ENCODE measurements at places on chromosomes 4 and X.

DNA sequence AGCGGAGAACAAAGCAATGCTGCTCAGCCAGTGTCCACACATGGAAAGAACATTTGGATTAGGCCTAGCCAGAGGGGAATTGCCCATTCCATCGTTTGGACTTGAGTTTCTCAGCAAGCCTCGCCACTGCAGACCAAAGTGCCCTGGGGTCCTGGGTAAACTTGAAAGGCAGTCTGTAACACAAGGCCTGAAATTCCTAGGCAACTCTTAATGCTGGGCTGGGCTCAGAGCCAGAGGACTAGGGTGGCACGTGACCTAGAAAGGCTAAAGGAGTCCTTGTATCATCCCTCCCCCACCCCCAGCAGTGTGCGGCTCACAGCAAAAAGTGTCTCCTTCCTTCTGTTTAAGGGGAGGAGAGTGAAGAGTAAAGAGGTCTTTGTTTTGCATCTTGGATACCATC is 210.4 kb upstream of the ARX start:
- DNase-seq: no peak

- DNase-seq: no peak
Measured at GRCh38 chr4:2500547-2500946, 31.6 kb downstream of the RNF4 start.

DNA sequence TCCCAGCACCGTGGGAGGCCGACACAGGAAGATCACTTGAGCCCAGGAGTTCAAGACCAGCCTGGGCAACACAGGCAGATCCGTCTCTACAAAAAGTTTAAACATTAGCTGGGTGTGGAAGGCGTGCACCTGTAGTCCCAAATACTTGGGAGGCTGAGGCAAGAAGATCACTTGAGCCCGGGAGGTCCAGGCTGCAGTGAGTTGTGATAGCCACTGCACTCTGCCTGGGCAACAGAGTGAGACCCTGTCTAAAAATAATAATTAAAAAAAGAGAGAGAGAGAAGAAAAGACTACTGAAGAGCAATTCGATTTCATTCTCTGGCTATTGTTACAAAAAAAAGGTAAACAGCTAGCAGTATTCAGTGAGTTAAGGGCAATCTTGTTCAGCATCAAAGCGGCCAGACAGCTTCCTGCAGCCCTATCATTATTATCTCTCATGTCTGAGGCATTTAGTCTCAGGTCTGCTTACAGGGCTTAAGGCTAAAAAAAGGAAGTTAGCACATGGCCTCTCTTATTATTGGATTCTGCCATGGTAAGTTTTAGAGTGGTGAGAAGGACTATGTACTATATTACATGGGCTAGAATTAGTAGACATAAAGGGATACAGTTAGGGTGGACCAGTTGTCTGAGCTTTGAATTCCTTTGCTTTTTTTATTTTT is 37.9 kb downstream of the ARHGEF6 start:
- DNase-seq: no peak

DNA sequence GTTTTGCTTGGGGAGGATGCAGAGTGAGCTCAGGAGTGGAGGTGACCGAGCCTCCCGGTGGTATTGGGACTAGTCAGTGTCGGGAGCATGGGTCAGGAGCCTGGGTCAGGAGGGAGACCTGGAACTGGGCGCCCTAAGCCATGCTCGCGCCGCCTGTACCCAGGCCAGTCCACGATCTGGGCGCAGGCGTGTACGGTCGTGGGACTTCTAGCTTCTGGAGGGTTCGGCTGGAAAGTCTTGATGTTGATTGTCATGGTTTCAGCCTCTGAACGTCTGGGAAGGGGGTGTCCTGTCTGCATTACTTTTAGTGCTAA is 244 bp downstream of the EIF2S3 start:
- no peak for DNase-seq

- DNase-seq: no peak
Measured at GRCh38 chr4:119087656-119088055, 48.0 kb upstream of the MYOZ2 start.

- no peak for DNase-seq
Measured at GRCh38 chr4:7679406-7680040, 244.8 kb upstream of the PSAPL1 start.

DNA sequence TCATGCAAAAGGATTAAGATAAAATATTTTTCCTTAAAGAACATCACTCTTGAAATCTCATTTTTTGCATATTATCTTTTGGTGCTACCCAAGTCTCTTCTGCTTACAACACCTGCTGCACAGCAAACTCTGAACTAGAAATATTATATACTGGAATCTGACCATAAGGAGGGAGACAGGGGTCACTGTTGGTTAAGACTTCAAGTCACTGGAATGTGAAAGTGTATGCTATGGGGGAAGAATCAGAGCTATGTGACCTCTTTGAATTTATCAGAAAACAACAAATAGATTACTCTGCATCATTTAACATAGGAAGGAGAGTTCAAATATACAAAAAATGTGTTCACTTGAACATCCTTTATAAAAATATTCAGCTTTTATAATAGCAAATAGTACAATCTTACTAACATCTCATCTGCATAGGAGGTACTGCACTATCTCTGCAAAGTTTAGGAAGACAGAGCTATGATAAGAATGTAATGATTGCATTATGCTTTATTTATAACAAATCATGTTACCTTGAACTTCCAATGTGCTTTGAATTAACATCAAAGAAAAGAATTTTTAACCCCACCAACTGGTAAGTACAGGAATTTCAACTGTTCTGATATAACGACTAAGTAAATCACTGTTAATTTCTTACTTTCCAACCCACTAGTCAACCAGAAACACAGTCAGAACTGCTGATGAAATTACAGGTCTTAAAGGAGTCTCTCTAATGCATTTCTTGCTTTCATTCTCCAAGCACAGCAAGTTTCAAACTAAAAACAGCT is 69.8 kb downstream of the ZNF827 start:
- no peak for DNase-seq

DNA sequence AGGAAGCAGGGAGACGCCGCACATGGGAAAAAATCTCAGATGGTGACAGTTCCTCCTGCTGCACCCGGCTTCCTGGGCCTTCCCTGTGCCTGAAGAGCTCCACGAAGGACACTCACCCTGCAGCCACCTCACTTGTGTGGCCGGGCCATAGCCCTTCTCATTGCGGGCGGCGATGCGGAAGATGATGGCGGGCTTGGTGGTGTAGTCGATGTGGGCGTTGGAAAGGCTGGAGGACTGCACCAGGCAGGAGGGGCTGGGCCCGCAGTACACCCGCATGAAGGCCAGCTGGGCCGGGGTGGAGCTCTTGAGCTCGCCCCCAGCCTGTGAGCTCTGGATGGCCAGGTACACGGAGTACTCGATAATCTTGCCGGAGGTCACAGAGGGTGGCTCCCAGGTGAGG is 5.7 kb upstream of the RENBP start:
- no peak for DNase-seq

- DNase-seq: no peak
Measured at GRCh38 chr4:10207116-10207515, 90.5 kb upstream of the WDR1 start.

- DNase-seq: no peak
Measured at GRCh38 chrX:150092549-150092948, 154.3 kb upstream of the EOLA2 start.

GRCh38 chr4:182370491-182370890 is 127.3 kb downstream of the TENM3 start:
- DNase-seq: no peak

DNA sequence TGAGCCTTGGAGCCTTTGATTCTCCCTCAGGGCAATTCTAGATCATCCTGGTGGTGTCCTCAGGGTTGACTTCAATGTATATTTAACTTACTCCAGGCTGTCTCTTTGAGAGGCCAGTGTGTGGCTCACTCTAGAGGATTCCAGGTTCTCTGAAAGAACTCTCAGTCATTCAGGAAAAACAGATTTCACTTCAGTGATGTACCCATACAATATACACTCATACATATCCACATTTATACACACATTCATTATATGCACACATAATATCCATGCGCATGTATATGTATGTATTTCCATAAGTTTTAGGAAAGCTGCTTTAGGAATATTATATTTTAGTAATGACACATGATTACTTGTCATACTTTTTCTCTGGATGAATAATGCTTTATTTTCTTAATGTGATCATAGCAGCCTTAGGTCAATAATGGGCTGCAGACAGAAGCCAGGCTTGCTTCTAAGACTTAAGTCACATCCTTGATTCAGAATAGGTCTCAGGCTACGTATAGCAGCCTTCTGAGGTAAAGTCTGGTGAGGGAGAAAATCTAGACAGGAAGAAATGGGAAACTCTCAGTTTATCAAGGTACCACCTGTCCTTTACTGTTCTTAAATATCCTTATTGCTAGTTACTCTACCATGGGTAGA is 397.0 kb downstream of the GPAT3 start:
- no peak for DNase-seq

DNA sequence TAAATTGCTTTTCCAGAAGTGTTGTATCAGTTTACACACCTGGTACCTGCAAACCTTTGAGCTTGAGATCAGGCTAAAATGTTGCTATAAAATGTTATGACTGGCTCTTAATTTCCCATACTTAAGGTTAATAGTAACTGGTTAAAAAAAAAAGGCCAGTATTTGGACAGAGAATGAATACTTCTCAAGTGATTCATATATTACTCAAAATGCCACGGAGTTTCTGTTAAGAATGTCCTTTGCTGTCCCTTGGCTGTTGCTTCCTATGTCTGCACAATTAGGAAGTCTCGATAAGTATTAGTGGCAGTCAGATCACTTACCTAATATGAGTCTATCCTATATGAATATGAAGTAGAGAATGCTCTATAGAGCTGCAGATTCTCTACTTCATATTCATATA is 232.2 kb upstream of the IGFBP7 start:
- DNase-seq: no peak

DNA sequence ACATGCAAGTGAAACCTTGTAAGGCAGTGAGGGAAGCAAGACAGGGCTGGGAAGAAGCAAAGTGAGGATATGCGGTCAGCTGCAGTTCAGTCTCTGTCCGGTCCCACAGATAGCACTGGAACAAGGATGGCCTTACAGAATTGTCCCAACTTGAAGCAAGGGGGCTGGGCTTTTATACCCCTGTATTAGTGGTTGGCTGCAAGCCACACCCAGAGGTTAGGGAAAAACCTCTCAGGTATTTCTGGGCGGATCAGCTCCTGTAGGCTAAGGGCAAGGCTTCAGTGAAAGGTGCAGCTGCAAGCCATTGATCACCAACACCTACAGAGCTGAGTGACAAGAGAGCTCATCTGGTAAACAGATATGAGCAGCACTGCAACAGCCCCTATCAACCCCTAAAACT is 89.0 kb downstream of the KDR start:
- DNase-seq: no peak

DNA sequence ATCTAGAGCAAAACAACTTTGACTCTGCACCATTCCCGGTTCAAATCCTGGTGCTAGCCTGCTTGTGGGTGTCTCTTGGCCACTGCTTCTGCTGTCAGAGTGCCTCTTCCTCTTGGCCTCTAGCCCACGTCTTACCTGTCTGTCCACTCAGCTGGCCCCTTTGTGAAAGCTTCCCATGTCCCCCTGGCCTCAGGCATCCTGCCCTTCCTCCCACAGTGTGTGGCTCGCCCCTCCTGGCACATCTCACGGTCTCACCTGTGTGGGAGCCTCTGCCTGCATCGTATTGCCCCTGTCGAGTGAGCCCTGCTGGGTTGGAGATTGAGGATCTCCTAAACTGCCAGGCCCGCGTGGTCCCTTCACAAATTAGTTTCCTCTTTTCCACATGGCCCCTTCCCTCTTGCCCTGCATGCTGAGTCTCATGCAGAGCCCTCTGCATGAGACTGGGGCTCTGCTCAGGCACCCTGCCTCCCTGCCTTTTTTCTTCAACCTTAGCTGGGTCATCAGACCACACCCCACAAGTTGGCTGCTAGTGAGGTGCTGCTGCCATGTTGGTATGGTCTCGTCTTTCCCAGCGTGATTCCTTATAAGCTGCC is 53.7 kb upstream of the TADA2B start:
- DNase-seq: no peak

GRCh38 chrX:45912316-45912715 is 632.9 kb downstream of the ZNF674 start:
- no peak for DNase-seq

DNA sequence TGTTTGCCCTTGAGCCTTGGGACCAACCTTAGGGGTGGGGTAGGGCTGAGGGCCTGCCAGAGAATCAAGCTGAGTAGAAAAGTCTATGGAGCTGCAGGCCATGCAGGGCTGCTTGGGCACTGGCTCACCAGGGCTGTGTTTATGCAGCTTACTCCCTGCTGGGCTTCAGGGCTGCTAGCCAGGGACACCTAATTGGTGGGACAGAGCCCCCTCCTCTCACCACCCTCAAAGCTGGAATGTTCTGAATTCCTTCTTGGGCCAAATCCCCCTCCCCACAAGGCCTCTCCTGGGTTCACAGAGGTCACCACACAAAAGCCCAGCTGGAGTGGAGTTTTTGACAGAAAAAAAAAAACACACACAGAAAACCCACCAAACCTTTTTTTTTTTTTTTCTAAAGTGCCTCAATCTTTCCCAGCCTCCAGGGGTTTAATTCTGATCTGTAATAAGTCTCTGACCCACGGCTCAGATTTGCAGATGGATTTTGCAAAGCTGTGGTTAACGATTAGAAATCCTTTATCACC is at the start of gene CLDN2:
TSS of gene CLDN2 (plus strand) at position 471 of the 521 bp plus-strand sequence. CDS start 7,827 bp downstream, outside the sequence.
- no peak for DNase-seq

DNA sequence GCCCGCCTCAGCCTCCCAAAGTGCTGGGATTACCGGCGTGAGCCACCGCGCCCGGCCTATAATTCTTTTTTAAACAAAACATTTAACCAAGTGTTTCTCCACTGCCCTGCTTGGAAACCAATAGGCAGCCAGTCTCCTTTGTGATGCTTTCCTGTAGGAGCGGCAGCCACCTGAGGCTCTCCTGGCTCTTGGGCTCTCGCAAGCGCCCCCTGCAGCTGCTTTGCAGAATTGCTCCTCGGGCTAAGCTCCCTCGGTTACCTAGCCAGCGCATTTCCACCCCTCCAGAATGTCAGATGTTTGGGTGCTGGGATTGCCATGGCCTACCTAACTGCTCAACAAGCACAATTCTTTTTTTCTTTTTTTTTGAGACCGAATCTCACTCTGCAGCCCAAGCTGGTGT is 7.7 kb downstream of the S100P start:
- no peak for DNase-seq

DNA sequence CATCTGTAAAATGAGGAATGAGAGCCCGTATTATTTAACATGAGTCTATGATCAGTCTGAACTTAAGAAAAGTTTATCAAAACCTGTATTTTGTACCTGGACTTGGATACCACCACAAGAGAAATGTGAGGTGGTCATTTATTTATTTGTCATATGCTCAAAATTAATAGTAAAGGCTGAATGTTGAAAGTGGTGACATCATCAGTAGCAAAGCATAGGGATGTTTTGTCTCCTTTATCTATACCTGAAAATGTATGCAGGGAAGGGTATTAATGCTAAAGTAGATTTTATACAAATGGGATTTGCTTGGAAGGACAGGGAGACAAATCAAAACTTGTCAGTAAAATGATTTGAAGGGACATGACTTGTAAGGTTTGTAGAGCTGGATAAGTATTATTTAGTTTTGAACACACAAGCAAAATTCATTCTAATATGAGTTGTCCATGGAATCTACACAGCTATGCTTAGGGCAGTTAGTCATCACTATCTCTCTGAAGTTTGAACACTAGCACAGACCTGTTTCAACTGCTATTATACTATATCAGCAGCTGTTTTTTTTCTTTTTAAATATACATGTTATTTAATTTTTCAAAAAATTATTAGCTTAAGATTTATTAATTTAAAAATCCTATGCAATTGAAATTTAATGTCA is 52.4 kb upstream of the GUCY1A1 start:
- no peak for DNase-seq

GRCh38 chr4:158146736-158147135 is 26.1 kb downstream of the GASK1B start:
- DNase-seq: no peak

GRCh38 chr4:158722291-158722916 is 792 bp downstream of the PPID start:
- peak; percentile 36 for DNase-seq

Data from dermis microvascular lymphatic vessel endothelial cell (primary cell).